ENCODE measurements at places on chromosomes 7 and 10.

- no peak for DNase-seq
Observed at GRCh38 chr10:56116684-56117083, 244.4 kb downstream of the ZWINT start.

DNA sequence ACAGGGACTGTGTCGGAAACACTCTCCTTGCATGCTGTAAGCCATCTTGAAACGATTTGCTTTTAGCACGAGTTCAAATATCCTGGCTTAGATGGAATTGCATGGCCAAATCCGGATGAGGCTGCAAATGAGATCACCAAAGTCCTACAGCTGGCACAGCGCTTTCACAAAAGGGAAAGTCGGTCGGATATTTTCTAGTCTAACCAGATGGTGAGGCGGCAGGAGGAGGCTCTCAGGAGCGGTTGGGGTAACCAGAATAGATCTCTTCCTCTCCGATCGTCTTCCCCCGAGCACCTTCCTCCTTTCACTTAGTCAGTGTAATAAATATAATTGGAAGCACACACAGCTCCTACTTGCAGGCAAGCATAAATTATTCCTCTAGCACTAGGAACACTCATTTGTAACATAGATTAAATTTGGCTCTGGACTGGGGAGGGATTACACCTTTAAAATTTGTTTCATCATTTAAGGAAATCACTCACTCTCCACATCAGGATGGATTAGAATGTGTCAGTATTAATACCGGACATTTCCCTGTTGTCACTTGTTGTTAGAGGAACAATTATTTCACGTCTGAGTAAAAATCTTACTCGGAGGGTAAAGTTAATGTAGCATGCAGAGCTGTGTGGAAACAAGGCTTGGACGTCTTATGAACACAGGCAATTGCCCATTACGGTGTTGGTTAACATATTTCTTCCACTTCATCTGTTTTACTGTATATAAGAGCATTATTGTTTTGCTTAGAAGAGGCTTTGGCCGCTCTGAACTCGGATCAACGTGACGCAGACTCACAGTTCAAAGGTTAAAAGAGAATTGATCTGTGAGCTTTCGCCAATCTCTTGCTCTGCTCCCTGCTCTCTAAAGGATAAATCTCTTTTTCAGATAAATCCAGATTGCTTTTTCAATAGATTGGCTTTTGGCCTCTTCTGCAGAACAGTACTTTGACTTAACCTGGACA lies 857.9 kb downstream of the TYW1 start:
- DNase-seq = no peak

GRCh38 chr7:155815332-155816191 lies 3.3 kb upstream of the SHH start:
- DNase-seq = peak; percentile 70

- DNase-seq = no peak
Observed at GRCh38 chr7:155986497-155987160, 174.4 kb upstream of the SHH start.

- DNase-seq = no peak
Observed at GRCh38 chr10:1807924-1808323, 70.6 kb upstream of the ADARB2 start.

GRCh38 chr7:38448584-38449234 lies 175.3 kb upstream of the TARP start:
- no peak for DNase-seq

GRCh38 chr7:95322854-95323253 lies 1.5 kb downstream of the PON1 start:
- no peak for DNase-seq

DNA sequence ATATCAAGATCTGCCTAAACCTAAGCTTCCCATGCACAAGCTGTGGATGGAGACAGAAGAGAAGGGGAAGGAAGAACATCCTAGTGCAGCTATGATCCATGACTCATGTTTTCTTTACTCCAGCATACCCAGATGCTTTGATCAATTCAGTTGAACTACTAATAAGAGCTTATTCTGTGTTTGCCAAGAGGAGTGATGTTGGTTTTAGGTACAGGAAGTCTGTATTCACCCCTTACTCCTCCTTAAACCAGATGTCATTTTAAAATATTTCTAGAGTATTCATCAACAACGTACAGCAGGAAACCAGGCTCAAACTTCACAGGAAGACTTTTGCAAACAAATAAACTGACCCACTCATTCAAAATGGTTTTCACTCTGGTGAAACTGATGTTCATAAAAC lies 29.2 kb downstream of the PANK1 start:
- DNase-seq = no peak

GRCh38 chr10:116712519-116712918 lies 29.8 kb downstream of the HSPA12A start:
- no peak for DNase-seq

DNA sequence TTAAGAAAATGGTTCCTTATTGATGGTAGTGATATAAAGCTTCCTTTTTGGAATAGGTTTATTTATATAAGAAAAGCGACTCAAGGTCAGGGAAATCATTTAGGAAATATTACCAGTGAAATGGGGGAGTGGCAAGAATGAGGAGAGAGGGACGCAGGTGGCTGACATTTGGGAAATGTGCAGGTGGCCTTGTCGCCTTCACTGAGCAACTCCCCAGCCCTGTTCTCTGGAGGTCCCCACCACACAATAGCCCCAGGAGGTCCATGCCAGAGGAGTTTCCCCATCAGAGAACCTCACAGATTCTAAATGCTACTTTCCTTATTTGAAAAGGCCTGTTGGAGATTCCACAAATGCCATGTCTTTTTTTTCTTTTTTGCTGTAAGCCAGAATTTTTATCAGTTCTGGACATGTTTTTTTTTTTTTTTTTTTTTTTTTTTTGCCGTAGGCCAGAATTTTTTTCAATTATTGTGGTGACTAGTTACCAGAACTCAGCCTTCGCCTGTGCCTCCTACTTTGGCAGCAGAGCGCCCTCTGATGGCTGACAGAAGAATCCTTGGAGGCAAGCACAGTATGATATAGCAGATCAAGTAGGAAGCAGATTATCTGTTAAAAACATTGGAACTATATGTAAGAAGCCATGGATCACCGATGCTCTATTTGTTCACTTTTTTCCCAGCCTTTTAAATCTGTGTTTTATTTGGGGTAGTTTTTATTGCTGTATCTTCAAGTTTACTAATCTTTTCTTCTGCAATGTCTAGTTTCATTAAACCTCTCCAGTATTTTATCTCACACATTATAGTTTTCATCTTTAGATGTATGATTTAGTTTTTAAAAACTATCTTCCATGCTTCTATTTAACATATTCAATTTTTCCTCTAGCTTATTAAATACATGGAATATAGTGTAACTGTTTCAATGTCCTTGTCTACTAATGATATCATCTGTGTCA lies 18.6 kb downstream of the OPALIN start:
- DNase-seq = peak; percentile 67

DNA sequence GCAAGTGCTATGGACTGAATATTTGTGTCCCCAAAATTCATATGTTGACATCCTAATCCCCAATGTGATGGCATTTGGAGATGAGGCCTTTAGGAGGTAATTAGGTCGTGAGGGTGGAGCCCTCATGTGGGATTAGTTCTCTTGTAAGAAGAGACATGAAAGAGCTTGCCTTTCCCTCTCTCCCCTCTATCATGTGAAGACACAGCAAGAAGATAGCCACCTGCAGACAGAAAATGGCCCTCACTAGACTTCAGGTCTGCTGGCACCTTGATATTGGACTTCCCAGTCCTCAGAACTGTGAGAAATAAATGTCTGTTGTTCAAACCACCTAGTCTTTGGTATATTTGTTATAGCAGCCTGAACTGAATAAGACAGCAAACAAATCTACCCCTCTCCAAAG lies 75.1 kb upstream of the TBX20 start:
- DNase-seq = no peak

DNA sequence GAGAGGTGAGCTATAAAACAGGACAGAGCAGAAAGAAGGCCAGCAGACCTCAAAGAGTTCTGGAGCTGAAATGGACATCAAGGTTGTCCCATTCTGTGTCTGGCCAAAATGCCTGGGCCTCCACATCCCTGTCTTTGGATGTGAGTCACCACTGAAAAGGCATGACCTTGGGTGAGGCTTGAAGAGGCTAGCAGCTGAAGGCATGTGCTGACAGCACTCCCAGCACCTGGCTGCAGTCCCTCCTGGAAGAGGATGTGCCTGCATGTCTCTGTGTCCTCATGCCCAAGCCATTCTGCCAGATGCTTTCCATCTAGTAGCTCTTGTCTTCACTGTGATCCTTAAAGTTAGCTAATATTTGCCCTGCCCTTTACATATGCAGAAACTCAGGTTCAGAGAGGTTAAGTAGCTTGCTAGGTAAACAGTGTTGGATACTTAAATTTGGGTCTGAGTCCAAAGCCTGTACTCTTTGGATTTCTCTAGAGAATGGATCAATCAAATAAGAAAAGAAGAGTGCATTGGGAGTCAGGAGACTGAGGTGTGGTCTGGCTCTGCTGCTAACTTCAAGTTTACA lies 35.8 kb downstream of the HECW1 start:
- DNase-seq = no peak

DNA sequence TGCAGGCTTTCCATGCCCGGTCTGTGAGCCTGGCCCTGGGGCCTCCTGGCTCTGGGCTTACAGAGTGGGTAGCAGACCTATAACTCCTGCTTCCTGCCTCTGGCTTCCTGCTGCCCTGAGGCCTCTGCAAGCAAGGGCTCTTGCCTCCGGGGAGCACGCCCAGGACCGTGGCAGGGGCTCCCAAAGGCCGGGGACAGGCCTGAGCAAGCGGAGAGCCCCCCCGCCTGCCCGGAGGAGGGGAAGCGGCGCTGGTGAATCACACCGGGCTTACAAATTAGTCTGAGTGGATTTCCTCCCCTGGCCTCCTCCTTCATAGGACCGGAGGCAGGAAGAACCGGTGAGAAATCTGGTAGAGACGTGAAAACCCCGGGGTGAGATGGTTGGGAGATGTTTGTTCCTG lies 1.5 kb upstream of the MYL10 start:
- no peak for DNase-seq

DNA sequence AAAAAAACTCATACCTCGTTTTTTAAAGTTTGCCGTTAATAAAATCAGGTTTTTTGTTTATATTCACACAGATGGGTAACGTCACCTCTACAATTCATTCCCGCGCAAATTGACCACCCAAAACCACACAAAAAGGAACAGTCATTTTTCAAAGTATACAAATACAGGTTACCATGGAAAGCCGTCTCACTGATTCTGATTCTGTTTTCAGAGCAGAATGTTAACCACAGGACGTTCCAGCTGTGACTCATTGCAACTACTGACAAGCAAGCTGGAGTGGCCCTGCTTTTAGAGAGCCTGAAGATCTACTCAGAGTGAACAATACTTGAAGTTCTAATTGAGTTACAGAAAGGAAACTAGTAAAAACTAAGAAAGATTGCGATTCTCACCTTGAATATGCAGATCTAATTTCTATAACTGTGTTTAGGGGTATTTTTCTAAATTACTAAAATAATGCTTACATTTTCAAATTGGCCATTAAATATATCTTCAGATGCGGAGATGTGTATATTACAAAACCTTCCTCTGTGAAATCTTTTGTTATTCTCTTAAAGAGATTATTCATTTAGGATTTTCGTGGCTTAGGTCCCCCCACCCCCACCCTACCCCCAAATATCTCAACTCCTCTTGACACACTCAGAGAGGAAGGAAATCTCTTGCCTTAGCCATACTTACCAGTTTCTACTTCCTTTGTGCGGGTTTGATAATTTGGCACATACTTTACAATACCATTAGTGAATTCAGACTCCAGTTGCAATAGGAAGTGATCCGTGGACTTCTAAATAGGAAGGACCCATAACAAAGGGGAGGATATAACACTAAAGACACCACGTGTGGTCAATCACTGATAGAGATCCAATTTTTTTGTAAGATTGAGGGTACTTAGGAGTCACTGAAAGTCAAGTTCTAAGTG lies 106.0 kb downstream of the CUBN start:
- DNase-seq = peak; percentile 85

DNA sequence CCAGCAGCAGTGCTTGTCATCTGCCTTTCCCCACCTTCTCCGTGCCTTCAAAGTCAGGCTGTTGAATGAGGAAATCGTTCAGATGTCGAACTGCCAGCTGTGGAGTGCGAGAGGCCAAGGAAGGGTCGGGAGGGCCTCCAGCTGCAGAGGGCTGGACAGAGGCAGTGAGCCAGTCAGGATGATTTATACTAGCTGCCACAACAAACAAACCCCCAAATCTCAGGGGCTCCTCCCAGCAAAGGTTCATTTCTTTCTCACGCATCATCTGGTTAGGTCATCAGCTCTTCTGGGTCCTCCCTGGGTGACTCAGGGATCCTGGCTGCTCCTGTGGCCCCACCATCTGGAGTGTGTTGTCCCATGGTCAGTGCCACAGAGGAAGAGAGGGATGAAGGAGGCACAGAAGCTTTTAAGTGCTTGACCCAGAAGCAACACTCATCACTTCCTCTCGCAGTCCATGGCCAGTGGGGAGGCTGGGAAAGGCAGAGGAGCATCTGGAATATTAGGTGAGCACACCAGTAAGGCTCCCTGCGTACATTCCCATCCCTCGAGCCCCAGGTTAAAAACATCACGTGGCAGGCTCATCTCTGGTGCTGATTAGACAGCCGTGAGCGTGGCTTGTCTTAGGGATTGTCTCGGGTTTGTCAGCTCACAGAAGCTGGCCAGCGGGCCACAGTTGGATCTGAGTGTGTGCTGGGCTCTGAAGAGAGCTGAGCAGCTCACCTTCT lies 140.7 kb downstream of the RGS10 start:
- no peak for DNase-seq

GRCh38 chr7:100516135-100516812 lies 22.7 kb upstream of the AGFG2 start:
- no peak for DNase-seq

DNA sequence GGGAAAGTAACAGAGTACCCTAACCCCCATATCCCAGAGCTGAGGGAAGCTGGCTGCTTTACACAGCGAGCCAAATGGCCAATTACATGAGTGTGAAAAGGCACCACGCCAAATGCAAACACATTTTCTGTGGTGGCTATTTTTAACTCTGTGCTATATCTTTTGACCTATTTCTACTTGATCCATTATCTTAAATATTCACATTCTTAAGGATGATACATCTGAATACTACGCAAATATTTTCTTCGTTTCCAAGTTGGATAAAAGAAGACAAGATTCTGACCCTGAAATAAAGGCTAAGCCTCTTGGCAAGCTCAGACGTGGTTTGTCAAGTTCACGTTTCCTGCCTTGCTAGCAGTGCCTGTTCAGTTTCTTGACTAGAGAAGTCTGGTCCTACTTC lies 146.7 kb upstream of the TMEM196 start:
- no peak for DNase-seq

DNA sequence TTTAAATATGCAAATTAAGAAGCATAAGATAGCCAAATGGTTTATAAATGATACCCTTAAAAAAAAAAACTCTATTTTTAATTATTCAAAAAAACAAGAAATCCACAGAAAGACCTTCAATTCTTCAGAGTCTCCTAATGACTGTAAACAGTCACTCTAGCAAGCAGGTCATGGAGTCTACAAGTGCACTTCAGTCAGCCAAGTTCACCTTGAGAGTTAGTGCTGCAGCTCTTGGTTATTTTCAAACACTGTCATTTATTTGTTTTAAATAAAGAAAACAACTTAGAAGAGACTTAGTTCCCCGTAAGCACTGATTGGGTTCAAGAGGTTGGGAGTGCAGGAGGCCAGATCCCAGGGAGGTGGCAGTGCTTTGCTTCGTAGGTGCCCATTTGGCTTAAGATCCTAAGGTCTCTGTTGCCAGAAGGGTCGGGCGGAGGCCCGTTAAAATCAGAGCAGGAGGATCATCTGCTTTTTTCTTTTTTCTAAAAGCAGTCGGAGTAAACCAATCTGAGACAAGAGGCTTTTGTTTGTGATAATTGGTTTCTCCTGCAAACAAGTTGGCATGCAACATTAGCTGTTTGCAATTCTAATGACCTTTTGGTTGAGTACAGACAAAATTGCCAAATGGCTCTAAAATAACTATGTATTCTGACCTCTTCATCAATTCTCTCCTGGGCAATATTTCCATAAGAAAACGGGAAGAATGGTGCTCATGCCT lies 86.4 kb upstream of the ELMO1 start:
- DNase-seq = no peak

Measured in stimulated activated CD4-positive, alpha-beta T cell treated with anti-CD3 and anti-CD28 coated beads, Interleukin-1b, Interleukin-23, amount 100 ng/mL, for 48 hours (primary cell).